Naive B cell (primary cell): ENCODE measurements at places on chromosomes 3 and 15.

DNA sequence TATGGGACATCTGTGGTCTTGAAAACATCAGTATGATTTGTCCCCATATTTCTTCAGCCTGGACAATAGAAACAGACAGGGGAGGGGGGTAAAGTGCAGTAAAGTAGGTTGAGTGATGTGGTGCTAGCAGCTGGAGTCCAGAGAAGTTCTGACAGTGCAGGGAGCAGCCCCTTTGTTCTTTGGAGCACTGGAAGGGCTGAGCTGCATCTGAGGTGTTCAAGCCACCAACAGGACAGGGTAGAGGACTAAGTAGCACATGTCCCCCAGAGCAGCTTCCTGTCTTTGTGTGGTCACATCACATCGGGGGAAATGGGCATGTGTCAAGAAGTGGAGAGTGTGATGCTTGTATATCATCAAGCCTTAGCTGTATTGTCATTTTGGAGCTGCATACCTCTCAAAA is 12.1 kb downstream of the MRPS22 start:
- DNase-seq: no peak

DNA sequence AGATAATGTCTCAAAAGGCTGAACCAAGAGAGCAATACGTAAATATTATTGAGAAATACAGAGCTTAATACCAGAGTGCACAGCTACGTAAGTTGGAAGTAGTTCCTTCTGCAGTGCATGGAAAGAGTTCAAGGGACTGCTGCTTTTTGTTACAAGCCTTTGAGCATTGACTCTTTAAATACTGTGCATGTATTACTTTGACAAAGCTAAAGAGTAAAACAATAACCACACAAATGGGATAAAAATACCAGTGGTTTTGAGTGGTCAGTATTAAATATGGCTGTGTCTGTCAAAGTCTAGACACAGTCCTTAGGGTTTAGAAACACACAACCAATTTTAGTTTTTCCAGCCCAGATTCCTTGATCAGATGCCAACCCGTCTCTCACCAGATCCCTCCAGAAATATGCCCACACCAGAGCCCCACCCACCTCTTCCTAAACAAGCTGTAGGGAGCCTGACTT is 62.1 kb downstream of the SSR3 start:
- no peak for DNase-seq

GRCh38 chr3:193960487-193961274 is 175.3 kb upstream of the HES1 start:
- DNase-seq: no peak

DNA sequence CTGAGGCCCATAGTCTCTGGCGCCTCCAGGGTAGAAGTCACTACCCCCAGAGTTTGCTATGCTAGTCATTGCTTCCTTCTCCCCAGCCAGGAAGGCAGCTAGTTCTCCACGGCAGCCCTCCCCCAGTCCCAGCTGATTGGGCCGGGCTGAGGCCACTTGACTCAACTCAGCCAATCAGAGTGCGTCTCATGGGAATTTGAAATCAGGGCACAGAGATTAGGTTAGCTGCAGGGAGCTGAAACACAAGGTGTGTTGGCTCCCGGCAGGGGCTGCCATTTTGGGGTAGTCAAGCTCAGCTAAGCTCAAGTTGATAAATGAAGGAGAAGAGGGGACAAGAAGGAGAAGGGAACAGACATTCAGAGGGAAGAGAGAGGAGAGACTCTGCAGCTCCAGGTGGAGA is 32.8 kb downstream of the LINGO1 start:
- DNase-seq: no peak

- DNase-seq: no peak
Observed at GRCh38 chr15:29129926-29130325, 139.7 kb downstream of the NSMCE3 start.

- DNase-seq: no peak
Observed at GRCh38 chr15:101376615-101377395, 81.8 kb upstream of the SNRPA1 start.

DNA sequence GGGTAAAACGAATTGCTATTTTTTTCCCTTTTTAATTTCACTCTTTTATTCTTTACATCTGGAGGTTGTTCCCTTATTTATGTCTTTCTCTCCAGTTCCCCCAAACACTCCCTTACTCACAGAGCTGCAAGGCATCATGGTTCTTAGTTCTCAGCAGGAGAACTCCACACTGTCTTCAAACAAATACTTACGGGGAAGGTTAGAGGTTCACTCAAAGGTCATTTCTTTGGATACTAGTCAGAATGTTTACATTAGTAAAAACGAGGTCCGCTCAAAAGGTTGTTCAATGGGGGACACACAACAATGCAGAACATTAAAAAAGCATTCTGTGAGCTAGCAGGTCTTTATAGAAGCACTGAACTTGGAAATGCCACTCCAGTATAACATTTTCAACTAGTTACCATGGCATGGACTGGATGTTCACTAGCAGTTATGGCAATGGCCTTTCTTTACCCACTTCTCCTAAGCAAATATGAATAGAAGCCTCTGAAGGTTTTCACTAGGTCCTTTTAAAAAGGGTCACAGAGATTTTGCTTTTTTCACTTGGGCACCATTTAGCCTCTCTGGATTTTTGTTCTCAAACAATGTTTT is 201.7 kb downstream of the MEIS2 start:
- DNase-seq: no peak

DNA sequence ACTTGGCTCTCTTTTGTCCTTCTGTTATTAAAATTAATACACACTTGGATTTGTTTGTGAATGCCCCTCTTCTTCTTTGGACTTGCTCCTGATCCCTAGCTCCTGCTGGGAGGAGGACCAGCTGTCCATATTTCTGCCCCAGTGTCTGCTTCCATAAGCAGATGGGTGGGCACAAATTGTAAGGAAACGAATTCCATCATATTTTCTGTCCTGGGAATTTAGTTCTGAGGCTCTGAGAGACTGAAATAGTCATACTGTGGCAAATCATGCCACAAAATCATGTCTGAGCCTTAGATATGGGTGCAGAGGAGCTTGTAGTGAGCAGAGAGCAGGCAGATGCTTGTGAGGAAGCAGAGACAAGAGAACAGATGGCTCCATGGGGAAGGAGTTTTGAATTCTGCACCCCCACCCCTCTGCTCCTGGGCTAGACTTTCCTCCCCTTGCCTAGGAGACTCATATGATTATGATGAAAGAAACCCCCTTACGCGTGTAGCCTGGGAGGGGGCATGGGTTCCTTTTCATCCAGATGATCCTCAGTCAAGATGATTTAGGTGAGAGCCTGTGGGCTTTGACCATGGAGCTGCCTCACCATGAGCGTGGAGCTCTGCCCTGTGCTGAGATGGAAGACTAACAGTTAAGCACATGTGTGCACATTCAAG is 50.6 kb downstream of the SV2B start:
- no peak for DNase-seq

DNA sequence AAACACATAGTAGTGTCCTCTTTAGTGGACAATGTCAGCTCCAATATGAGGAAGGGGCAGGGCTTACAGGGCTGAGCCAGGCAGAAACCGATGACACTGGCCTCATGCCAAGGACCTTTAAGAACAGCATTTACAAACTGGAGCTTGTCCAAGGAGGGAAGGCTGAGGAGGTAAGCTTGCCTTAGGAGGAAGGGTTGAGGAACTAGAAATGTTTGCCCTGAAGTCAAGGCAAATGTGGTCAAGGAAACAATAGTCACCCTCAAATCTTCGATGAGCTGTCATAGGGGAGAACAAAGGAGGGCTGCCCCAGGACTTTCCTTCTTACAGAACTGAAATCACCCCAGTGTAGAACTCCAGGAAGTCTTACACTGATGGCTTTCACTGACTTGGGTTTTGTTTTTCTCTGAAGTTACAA is 136.4 kb downstream of the LIPC start:
- DNase-seq: no peak

DNA sequence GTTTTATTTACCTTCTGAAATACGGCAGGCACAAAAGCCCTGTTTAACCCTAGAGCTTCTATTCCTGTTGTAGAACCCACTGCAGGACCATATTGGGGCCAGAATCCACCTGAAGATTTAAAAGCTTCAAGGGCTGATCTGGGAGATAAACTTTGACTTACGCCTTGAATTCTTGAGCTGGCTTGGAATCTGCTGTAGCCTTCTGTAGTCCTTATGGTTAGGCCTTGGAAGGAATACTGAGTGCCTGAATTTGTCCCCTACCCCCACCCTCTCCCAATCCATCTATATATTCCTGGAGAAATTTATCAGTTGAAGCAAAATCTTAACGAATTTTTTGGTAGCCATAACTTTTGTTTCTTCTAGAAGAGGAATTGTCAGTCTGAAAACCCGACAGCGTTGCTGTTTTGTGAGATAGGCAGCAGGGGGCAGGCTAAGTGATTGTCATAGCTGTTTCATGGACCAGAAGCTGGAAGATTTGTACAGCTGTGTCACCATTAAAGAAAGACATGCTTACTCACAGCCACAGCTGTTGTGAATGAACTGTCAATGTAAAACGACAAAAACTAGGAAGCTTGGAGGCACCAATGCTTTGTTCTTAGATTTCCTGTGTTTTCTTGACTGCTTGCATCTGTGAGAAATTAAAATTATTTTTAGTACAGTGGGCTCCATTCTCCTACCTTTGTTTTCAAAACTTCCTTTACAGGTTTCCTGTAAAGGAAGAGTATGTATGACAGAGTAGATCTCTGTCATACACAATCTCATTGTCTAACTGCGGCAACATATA is 12.8 kb downstream of the LXN start:
- DNase-seq: no peak

DNA sequence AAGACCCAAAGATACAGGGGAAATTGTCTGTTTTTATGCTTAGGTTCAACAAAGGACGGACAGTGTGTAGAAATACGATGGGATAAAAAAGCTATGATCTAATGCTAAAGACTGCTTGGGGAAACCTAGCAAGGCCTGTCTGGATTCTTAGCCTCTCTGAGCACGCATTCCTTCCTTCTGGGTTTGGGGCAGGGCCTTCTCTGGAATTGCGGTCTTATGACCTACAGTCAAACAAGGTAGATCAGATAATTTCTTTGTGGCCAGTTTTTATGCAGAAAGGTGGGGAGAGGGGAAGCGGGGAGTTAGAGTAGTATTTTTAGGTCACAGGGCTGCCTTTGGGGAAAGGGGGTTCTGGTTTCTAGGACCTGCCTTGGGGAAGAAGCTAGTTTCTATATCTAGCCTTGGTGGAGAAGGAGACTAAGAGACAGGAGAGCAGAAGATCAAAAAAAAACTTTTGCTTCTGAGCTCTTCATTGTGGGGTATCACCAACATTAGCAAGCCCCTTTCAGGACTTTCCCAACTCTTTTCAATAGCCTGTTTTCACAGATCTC is 39.1 kb upstream of the LIPC start:
- no peak for DNase-seq
